ENCODE measurements at places on chromosomes 12 and 14. TPM values are rescaled to one million over a fixed set of nuclear protein-coding genes. Genes with fewer than 3 reads are reported as not detected.

- no peaks in the 10 kb centered on the region for H3K36me3 ChIP-seq
- H3K4me3 ChIP-seq, result no peak overlapping the region
- H3K27ac ChIP-seq, result no peak overlapping the region
- H3K4me1 ChIP-seq, result no peaks in the 10 kb centered on the region
- no peak for DNase-seq
Measured at GRCh38 chr12:24909667-24910066, 39.2 kb downstream of the BCAT1 start.

DNA sequence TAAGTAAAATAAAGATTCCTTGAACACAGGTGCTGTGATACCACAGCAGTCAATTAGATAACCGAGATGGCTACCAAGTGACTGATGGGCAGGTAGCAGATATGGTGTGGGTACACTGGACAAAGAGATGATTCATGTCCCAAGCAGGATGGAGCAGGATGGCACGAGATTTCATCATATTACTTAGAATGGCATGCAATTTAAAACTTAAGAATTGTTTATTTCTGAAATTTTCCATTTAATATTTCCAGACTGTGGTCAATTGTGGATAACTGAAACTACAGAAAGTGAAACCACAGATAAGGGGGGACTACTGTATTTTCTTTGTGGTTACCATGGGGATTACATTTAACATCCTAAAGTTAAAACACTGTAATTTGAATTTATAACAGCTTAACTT lies 7.5 kb upstream of the ZFP36L1 start:
- H3K4me1 ChIP-seq, result peaks cover 34% of the 10 kb centered on the region
- no peaks in the 10 kb centered on the region for H3K27me3 ChIP-seq
- no peak overlapping the region for H3K4me3 ChIP-seq
- H3K27ac ChIP-seq, result no peak overlapping the region

Gene RFX4
- not detected for total RNA-seq

Gene WNT1
- 0.73 TPM for total RNA-seq

Gene AMIGO2
- 6.6 TPM for total RNA-seq

Gene SLC17A8
- total RNA-seq, result not detected

Gene SCN8A
- total RNA-seq, result 0.33 TPM

Gene TSPAN11
- total RNA-seq, result not detected

All from activated CD4-positive, alpha-beta memory T cell treated with anti-CD3 and anti-CD28 coated beads, Interleukin-2, amount 10 ng/mL, durations not matched to agents 7 days and 5 days (primary cell).